Stimulated activated naive CD4-positive, alpha-beta T cell treated with Interleukin-2 at 50 U/mL for 16 hours (primary cell): ENCODE measurements at places on chromosomes 6 and 20.

- DNase-seq, result no peak
These were observed 122.5 kb downstream of the RNGTT start for GRCh38 chr6:88840796-88841539.

- DNase-seq, result no peak
These were observed 129.7 kb upstream of the FAM184A start for GRCh38 chr6:119207971-119208725.

DNA sequence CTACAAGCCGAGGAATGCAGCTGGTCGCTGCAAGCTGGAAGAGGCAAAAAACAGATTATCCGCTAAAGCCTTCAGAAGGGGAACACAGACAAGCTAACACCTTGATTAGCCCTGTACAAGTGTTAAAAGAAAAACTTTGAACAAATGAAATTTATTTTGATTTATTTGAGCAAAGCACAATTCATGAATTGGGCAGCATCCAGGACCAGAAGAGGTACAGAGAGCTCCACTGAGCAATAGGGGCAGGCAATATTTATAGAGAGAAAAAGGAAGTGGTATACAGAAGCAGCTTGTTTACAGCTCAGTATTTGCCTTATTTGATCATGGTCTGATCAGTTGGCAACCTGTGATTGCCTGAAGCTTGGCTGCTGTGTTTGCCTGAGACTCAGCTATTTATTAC, 17.6 kb downstream of the HLA-DOB start:
- no peak for DNase-seq

DNA sequence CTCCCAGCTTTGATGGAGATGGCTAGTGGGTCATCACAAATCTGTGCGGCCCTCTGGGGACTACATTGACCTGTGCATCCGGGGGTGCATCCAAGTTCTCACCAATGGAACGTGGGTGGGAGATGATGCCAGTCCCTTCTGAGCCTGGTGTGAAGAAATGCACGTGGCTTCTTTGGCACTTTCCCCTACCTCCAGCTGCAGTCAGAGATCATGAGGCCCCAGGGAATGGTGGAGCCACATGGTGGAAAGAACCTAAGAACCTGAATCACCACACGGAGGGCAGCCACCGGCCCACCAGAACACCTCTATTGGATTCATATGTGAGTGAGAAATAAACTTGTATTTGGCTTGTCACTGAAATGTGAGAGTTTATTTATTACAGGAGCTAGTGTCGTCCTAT, 9.9 kb upstream of the CDKN1A start:
- DNase-seq, result no peak

DNA sequence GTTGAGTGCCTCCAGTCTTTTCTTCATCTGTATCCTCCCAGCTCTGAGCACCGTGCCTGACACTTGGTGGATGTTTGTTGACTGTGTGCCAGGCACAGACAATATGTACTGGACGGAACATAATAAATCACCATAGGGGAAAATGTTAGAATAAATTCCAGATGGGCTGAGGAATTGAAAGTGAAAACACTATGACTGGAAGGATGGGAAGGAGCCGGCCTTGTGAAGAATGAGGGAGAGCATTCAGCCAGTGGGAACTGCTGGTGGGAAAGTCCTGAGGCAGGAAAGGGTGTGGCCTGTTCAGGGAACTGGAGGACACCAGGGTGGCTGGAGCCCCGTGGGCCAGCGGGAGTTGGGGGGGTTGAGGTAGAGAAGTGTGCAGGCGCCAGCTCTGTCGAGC, 75.4 kb downstream of the MTHFD1L start:
- DNase-seq, result no peak

DNA sequence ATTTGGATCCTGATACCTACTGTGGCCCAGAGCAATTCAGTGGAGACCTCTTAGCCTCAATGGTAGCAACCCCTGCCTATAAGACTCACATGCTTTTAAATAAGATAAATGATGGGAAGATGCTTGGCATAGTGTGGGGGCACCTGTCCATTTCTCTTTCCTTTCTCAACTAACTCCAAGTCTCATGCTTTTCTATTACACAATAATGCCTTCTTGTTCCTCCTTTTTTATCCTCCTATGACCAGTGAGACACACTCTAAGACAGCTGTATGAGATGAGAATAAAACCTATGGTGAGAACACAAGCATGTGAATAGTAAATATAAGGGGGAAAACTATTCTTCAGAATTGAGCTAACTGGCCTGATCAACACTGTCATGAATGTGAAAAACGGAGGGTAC, 147.0 kb upstream of the STXBP5 start:
- DNase-seq, result no peak

DNA sequence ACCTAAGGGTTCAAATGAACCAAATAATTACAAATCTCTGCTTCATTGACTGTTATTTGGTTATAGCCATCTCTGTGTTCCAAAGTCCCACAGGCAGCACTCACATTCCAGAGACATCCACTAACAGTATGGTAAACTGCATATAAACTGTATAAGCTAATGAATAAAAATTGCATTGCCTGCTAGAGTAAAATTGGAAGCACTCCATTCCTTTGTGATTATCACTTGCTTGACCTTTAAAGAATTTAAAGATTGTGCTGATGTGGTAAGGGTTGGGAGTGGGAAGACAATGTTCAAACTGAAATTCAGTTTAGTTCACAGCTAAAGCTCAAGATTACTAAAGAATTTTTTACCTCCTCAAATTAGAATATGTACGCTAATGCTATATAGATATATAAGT, 31.0 kb upstream of the OSTM1 start:
- DNase-seq, result no peak

- peak; percentile 84 for DNase-seq
These were observed at the start of gene DPM1 for GRCh38 chr20:50957798-50958614. Gene DPM1, minus strand, starts transcription at chr20:50958532. Its CDS starts 9 bp downstream, at chr20:50958523.
